ENCODE measurements at places on chromosomes 2 and 18.

DNA sequence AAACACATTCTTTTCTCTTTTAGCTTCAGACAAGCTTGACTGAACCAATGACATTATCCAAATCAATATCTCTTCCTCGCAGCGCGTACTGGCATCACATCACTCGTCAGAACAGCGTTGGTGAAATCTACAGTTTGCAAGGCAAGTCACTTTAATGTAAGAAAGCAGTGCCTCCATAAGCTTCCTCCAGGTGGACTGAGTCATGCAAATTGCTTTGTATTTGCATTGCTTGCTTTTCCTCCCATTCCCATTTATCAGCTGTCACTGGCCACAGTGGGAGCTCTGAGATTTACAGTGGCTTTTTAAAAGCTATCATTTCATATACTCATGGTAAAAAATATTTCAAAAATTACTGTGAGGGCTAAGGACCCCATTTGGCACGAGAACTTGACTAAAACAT lies 189.9 kb downstream of the CD226 start:
- no peak for DNase-seq

GRCh38 chr2:196431957-196432356 lies 207.6 kb upstream of the CCDC150 start:
- DNase-seq: no peak

DNA sequence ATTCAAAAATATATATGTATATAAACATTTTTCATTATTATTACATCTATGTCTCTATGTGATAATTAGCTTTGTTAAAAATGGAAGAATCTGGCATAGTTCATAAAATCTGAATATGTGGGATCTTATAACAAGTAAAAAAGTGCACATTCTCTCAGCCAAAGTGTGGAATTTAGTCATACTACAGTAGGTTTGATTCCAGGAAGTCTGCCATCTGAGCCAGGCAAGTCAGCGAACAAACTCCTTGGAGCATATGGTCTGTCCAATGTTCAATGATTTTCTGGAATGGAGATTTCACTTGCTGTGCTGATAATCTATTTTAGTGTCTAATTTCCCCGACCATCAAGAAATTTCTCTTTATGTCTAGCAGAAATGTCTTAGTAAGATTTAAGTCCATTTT lies 1033.2 kb upstream of the NXPH2 start:
- no peak for DNase-seq

DNA sequence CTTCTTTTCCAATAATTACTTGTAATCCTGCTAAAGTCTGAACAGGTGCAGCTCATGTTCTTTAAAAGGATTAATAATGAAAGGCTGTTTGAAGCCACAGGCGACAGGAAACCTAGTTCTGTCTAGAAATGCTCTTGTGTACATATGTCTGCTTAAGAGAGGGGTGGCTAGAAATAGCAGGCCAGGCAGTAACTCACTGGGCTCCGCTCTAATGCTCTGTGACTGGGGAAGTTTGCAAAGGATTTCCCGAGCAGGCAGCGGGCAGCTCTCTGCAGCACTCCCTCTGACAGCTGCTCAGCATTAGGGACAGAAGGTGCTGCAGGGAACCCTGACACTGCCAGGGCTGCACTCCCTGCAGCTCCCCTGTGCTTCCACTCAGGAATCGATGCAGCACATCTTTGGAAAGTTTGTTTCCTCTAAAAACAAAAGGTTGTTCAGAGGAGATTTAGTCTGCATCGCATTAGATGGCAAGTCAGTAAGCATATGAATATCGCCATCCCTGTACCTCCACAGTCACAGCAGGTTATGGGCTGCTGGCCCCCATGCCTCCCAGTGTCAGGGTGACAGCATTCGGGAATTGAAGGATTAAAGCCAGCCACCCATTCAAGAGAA lies 33.1 kb upstream of the TTC39C start:
- DNase-seq: no peak

DNA sequence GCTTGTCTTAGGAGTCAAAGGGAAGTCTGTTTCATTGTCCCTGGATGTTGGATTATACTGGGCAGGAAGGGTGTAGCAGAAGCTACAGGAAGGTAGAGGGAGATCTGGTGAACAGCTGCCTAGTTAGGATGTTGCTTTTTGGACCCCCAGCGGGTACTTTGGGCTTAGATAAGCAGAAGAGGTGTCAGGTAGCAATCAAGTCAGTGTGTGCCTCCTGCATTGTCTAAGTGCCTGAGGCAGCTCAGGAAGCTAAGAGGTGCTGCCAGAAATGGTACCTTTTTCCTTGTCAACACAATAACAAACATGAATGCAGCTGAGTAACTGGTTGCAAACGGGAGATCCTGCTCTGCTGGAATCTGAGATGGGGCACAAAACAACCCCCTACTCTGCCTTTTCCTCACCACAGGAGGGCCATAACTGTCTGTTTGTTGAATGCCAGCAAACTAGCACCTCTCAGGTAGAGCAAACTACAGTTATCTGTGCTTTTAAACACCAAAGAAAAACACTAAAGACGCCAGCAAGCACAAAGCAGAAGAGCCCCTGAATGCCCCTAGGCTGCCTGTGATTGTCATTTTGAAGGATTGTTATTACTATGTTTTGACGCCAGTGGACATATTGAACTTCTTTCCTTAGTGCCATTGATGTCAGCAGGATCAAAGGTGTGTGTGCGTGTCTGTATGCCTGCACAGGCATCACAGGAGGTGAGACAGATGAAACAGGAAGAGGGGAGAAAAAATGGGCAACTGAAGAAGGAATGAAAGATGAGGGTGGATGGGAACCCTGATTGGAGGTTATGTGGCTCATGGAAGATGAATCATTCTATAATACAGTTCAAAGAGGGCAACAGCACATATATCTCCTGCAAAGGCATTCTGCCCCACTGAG lies 151.4 kb downstream of the ETAA1 start:
- DNase-seq: no peak

DNA sequence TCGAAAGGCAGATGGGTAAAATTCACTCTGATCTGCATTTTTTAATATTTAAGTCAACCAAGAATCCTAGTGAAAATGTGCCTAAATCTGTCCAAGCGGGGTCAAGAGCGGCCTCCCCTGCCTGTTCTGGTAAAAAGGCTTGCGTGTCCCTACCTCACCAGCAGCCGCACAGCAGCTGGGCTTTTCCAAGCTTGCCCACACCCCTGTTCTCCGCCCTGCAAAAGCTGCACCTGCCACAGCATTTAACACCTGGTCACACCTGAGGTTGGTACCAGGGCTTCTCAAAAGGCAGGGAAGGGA lies 25.8 kb upstream of the TMEM182 start:
- DNase-seq: no peak

DNA sequence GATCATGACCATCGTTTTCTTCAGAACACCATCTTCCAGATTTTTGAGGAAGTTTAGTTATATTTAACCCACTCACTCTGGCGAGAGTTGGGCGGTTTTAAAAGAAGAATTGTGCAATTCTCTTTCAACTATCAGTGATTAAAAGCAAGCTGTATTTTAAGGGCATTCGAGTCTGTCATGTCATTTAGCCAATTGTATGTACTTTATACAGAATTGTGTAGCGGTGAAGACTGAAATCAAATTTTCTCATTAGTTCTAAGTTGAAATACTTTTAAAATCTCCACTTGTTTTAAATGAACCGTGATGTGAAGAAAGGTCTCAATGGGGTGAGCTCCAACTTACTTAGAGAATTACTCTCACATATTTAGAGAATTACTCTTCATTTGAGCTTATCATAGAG lies 214.6 kb upstream of the DTNA start:
- DNase-seq: no peak

DNA sequence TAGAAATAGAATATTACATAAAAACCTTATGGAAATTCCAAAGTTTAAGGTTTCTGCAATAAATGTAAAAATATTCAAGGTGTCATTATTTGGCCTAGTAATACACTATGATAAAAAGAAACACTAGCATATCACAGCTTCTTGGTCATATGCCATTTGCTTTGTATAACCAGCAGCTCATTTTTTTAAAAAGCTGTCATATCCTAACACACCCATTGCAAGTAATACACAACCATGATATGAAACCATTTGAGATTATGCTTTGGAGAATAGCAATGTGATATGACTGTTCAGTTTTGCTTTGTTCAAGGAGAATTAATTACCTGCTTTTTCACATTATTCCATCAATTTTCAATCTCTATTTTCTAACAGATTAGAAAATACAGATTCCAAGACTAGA lies 149.0 kb downstream of the IKZF2 start:
- no peak for DNase-seq

GRCh38 chr2:21633466-21633865 lies 509.7 kb downstream of the TDRD15 start:
- DNase-seq: no peak

DNA sequence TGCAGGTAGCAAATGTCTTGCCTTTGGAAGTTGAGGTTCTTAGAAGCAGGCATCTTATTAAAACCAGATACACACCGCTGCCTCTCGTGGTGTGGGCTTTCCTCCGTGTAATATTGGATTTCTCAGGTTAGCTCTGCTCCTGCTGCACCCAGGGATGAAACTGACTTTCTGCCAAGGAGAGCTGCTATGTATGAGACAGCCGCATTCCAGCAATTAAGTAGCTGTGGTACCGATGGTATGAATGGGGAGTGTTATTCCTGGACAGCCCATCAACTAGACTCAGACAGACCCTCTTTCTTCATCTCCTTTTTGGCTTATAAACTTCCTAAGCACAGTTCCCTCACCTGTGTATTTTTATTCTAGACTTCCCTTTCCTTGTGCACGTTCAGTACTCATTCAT lies 6.8 kb upstream of the EHD3 start:
- no peak for DNase-seq

- DNase-seq: no peak
These were observed 52.7 kb upstream of the CYP1B1 start for GRCh38 chr2:38128653-38129052.

- DNase-seq: no peak
These were observed 102.1 kb downstream of the MTCL1 start for GRCh38 chr18:8807488-8807805.

DNA sequence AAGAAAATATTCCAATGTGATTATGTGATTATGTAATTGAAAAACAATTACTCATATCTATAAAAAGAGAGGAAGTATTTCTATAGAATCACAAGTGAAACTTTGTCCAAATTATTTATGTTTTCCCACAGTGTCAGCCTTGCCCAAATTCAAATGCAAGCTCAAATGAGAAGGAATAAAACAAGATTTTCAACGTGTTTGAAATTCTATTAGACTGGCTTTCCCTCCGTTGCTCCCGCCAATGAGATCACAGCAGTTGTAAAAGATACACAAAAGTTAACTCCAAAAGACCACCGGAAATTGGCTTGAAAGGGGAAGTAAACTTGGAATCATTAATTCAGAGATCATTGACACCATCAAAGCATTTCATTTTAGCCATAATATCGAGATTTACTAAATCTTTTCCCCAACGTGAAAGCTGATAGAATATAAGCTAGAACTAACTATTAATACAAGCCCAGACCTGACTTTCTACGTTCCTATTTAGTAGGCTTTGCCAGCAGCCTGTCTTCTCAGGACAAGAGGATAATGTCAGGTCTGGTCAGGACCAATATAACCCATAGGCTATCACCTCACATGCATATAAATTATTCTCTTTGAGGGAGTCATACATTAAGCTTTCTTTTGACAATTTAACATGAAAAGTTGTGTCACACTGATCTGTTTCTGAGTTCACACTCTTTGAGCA lies 222.6 kb upstream of the CHAC2 start:
- DNase-seq: no peak

- no peak for DNase-seq
These were observed 127.0 kb downstream of the CCBE1 start for GRCh38 chr18:59570101-59570775.

GRCh38 chr2:46309052-46309953 lies 12.1 kb downstream of the EPAS1 start:
- no peak for DNase-seq

DNA sequence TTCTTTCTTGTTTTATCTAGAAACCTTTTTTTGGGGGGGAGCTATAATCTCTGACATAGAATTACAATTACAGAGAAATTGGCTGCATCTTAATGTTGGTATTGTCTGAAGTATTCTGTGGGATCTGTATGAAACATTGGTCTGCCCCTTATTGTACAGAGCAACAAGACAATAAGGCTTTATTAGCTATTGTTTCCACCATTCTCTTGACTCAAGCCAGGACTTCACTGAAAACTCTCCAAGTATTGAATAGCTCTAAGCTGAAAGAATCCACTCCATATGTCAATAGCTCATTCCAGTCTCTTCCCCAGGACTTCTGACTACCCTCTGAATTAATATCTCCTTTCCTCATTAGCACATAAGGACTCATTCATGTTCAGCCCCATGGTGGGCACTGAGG lies 77.8 kb downstream of the RHBDD1 start:
- no peak for DNase-seq

GRCh38 chr2:58376592-58376991 lies 135.5 kb upstream of the FANCL start:
- no peak for DNase-seq

GRCh38 chr18:56089612-56090258 lies 501.7 kb upstream of the TCF4 start:
- DNase-seq: no peak

GRCh38 chr2:76599732-76600368 lies 889.1 kb upstream of the GCFC2 start:
- DNase-seq: no peak

- DNase-seq: no peak
These were observed 11.4 kb downstream of the THNSL2 start for GRCh38 chr2:88181511-88181910.

GRCh38 chr2:69817729-69818501 lies 11.5 kb upstream of the GMCL1 start:
- DNase-seq: no peak

DNA sequence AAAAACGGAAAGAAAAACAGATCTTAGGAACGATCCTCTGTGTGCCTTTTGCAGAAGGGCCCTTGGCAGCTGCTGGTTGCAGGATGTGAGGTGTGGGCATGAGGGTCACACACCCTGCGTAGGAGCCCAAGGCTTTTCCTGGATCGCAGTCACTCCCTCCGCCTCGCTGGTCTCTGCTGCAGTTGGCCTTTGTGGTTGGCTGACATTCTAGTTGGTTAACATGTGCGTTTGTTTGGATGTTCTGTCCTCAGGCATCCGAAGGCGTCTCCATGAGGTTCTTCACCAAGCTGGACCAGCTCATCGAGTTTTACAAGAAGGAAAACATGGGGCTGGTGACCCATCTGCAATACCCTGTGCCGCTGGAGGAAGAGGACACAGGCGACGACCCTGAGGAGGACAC lies 61.7 kb downstream of the INPP5D start:
- DNase-seq: no peak

- no peak for DNase-seq
These were observed 35.9 kb downstream of the TAF4B start for GRCh38 chr18:26262156-26262555.

- no peak for DNase-seq
These were observed 228.4 kb upstream of the COPS8 start for GRCh38 chr2:236857246-236857645.

Data from activated T-cell treated with anti-CD3 and anti-CD28 coated beads for 24 hours (primary cell).